ENCODE measurements at places on chromosomes 4 and X.

DNA sequence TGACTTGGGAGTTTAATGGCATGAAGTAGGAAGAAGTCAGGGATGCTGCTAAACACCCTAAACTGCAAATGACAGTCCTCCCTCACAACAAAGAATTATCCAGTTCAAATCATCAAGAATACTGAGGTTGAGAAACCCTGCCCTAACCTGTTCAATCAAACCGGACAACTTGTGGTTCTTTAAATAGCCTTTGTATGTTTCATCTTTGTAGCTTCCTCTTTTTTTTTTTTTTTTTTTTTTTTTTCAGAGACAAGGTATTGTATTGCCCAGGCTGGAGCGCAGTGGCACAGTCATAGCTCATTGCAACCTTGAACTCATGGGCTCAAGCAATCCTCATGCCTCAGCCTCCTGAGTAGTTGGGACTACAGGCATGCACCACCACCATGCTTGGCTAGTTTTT lies 52.5 kb upstream of the TTC29 start:
- DNase-seq: no peak

DNA sequence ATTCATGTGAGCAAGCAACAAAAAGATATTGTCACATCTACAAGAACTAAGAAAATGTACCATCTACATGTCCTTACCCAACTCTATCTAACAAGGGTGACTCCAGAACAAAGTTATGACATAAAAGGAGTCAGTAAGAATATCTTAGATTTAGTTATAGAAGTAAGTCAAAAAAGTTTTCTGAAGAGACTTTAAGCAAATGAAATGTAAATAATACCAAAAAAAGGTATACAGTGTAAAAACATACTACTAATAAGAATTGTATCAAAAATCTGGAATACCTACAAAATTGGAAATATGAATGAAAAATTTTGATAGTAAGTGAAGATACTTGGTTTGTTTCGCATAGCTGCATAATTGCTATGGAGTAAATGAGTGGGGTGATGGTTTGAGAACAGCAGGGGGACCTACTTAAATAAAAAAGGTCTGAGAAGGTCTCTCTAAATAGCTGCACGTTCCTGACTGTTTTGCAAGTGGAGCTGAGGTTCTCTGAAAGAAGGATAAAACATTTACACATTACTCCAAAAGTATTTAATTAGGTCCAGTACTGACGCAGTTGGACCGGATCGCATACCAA lies 51.0 kb upstream of the ENPP6 start:
- no peak for DNase-seq

DNA sequence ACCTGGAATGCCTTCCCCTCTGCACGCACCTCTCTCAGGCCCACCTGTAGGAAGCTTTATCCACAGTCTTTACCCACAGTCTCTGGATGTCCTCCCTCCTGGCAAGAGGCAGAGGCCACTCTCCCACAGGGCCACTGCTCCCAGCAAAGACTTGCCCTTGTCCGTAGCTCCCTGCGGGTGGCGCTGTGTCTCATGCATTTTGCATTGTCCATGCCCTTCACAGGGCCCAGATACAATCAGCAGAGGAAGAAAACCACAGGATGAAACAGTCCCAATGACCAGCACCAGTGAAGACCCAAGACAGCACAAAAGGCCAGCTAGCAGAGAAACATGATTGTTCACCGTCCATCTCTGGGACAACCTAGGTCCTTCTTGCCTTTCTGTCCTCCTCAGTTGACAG lies 2.1 kb upstream of the NSG1 start:
- DNase-seq: peak; percentile 8

DNA sequence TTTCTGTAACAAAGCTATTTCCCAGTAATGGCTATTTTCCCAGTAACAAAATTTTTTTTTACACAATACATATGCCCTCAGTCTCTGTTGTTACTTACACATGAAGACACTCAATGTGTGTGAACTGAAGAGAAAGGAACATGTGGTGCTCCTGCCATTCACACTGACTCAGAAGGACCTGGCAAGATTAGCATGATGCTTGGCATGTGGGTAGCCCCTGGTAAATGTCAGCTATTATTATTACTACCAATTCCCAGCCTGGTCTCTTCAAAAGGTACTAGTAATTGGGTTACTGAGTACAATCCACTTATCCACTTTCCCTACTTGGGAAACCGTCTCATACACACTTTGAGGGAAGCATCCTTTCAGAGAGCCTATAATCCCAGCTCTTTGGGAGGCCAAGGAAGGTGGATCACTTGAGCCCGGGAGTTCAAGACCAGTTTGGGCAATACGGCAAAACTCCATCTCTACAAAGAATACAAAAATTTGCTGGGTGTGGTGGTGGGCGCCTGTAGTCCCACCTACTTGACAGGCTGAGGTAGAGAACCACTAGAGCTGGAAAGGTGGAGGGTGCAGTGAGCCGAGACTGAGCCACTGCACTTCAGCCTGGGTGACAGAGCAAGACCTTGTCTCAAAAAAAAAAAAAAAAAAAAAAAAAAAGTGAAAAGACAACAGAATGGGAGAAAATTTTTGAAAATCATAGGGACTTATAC lies 14.6 kb downstream of the RBBP7 start:
- no peak for DNase-seq

GRCh38 chr4:42488554-42488953 lies 91.3 kb downstream of the SHISA3 start:
- DNase-seq: no peak

DNA sequence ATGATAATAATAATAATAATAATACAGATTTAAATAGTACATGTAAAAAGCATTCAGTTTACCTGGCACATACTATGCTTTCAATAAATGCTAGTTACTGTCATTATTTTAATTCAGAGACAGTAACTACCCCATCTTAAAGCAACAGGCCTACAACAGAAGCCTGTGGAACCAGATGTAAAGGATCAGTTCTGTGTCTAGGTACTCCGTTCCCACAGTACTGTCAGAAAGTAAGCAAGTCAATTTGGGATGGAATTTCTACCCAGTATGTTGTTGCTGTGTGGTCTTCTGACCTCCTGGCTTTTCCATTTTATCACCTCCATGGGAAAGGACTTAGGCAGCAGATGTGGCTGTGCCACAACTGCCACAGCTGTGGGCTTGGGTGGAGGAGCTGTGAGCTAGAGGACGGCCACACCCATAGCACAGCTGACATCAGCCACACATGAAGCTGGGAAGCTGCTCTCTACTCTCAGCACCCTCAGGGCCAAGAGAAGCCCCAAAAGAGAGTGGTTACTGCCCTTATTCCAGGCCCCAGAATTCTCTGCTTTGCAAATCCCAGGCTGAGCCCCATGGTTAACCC lies 102.8 kb downstream of the CBR4 start:
- DNase-seq: no peak

DNA sequence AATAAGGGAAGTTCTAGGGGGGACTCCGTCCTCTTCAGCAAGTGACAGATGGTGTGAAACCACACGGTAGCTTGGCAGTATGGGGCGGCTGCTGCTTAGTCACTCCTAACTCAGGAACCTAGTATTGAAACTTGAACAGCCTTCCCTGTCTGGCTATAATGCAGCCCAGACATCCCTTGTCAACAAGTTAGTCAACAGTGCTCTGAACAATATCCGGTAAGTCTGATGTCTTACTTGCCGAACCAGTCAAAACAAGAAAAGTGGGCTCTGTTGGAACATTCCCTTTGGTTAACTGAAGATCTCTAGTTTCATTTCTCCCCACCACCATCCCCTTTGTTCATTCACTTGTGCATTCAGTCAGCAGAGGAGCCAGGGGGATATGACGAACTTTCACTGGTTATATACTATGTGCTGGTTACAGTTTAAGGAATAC lies 18.7 kb upstream of the CXCL13 start:
- DNase-seq: peak; percentile 5

DNA sequence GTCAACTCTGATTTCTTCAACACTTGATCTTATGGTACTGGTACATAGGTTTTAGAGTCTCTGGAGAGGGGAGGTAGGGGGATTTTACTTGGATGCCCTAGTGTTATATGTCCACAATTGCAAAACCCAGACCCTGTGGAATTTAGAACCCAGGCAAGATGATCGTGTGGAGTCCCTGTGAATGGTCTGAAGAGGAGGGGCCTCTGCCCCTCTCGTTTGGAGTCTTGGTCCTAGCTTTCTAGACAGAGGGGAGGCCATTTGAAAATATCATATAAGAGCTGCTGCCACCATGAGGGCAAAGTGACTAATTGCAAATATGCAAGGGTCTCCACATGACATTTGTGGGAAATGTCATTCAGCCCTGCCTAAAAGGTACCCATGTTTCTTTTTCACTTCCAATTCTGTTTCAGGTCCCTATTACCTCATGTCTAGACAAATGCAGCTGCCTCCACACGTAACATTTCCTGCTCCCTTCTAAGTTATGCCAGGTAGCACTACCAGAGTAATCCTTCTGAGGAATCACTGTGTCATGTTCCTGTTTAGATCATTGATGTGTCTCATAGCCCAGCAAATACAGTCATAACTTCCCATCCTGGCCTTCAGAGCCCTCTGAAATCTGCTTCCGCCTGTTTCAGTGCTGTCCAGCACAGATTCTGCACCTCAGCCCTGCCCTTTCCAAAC lies 126.8 kb downstream of the KLHL8 start:
- peak; percentile 34 for DNase-seq

- no peak for DNase-seq
Observed at GRCh38 chr4:144699565-144699964, 53.6 kb downstream of the HHIP start.

GRCh38 chr4:38138363-38138762 lies 178.2 kb downstream of the PTTG2 start:
- no peak for DNase-seq

DNA sequence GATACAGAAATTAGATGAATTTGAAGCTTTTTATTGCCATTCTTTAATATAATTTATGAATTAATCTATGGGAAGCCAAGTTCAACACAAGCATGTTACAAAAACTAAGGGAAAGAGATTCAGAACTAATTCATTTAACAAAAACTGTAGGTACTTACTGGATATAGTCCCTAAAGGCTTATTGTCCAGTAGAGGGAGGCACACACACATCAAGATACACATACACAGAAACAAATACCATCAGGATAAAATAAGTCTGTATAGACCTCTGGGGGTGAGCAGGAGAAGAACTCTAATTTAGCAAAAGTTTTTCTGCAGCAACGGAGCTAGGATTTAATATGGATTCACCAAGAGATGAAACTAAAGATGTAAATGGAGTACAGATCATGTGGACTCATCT lies 83.0 kb upstream of the IL13RA1 start:
- DNase-seq: no peak

GRCh38 chrX:39367416-39367815 lies 566.2 kb downstream of the MID1IP1 start:
- DNase-seq: no peak

DNA sequence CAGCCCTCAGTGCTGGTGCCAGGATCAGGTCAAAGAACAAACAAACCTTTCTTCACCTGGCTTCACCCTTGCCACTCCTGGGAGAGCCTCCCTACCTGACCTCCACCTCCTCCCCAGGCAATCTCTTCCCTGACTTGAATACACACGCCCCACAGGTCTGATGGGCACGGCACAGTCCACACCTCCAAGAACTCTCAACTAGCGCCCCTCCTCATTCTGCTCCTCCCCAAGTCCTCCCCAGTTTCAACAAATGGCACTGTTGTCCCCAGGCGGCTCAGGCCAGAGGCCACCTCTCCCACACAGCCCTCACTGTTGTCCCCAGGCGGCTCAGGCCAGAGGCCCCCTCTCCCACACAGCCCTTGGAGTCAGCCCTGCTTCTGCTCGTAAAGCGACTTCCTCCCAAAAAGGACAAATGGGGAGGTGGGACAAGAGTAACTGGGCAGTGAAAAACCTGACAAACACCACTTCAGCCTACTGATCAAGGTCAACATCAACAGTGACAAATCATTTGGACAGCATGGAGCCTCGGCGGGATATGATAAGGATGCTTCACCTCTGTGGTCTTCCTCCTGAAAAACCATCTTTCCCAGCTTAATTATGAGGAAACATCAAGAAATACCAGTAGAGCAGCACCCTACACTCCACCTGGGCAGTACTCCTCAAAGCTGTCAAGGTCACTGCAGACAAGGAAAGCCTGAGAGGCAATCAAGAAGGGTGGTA lies 2.9 kb downstream of the LETM1 start:
- DNase-seq: no peak

All from activated CD4-positive, alpha-beta T cell treated with anti-CD3 and anti-CD28 coated beads, Interleukin-2, amount 50 U/mL, for 1 hour (primary cell).